ENCODE measurements at places on chromosomes 13 and 19.
A peak's percentile ranks its signal among the peaks of the same experiment; 100 is the strongest.

- DNase-seq = no peak
These were observed 13.8 kb downstream of the HRC start for GRCh38 chr19:49141352-49141751.

DNA sequence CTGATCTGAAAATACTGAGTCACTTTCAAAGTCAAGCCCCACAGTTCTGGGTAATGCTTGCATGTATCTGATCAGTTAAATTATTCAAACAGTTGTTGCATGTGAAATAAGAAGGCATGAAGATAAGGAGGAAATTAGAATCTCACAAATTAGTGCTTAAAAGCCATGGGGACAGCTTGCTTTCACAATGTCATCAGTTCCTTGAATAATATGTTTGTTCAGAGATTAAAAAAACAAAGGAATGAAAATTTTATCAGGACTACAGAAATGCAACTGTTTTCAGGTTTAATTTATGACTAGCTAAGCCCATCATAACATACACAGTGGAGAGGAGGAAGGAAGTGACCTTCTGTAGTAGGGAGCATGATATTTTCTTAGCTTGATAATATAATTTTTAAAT is 150.1 kb downstream of the OXGR1 start:
- no peak for DNase-seq

DNA sequence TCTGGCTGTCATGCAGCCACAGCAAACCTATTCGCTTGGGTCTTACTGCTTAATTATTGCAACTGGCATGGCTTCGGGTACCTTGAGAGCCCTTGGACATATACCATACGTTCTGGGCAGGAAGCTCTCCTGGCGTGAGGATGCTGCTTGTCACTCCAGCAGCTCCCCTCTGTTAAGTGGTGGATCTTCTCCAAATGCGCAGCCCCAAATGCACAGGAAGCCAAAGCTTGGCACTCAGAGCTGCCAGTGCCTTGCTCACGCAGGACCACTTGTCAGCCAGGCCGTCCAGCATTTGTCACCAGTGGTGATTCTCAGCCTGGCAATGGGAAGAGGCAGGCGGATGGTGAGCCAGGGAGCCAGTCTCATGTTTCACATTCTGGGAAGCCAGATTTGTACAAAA is 158.6 kb downstream of the KATNAL1 start:
- DNase-seq = no peak

GRCh38 chr13:83666141-83666540 is 216.1 kb downstream of the SLITRK1 start:
- no peak for DNase-seq

DNA sequence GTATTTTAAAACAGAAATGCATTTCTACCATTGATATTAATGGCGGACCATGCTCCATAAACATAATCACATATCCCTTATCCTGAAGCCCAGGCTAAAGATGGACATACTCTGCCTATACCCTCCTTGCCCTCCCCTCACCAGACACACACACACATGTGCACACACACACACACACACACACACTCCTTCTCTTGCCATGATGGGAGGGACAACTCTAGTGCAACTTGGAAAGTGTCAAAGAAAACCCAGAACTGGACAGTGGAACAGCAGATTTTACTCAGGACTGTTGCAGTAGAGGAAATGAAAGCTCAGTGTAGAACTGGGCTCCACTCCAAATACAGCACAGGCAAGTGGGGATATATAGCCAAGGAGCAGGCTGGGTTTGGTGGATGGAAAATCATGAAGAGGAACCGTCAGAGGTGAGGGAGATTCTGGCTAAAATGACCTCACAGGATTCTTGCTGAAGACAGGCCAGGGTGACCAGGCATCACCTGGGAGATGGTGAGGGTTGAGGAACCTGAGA is 40.8 kb downstream of the TNFRSF19 start:
- DNase-seq = no peak

- peak; percentile 62 for DNase-seq
These were observed 37.3 kb downstream of the RNF6 start for GRCh38 chr13:26184791-26185250.

GRCh38 chr13:76533251-76533650 is 353.0 kb downstream of the KCTD12 start:
- DNase-seq = no peak

DNA sequence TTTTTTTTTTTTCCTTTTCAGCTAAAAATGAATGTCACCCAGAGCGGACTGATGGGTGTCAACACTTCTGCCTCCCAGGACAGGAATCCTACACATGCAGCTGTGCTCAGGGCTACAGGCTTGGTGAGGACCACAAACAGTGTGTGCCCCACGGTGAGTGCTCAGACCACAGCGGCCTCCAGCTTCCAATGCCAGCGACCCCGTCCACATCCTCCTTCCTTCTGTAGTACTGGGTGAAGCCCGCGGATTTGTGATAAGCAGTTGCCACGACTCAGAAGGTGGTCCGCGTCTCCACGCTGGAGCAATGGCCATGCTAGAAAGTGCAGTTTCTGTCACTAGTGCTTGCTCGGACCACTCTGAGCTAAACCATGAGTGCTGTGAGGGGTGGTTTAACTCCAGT is 6.0 kb downstream of the PROZ start:
- DNase-seq = no peak

- DNase-seq = no peak
These were observed 11.5 kb upstream of the OXGR1 start for GRCh38 chr13:97005625-97006262.

DNA sequence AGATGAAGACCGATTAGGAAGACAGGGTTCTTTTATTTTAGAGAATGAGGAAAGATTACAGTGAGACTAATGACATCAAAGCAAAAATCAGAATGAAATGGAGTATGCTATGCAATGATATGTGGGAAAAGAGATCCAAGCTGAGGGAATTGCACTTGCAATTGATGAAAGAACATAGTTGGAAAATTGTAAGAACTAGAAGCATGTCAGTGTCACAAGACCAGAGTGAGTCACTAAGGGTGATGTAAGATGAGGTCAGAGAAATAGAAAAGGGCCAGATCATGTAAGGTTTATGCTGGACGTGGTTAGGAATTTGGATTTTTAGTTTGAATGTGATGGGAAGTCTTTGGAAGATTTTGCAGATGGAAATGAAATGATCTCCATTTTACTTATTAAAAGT is 1937.3 kb downstream of the OLFM4 start:
- no peak for DNase-seq

GRCh38 chr19:46959894-46960556 is 59.6 kb upstream of the NPAS1 start:
- no peak for DNase-seq

GRCh38 chr19:1231729-1232637 is 5.8 kb downstream of the CBARP start:
- no peak for DNase-seq

DNA sequence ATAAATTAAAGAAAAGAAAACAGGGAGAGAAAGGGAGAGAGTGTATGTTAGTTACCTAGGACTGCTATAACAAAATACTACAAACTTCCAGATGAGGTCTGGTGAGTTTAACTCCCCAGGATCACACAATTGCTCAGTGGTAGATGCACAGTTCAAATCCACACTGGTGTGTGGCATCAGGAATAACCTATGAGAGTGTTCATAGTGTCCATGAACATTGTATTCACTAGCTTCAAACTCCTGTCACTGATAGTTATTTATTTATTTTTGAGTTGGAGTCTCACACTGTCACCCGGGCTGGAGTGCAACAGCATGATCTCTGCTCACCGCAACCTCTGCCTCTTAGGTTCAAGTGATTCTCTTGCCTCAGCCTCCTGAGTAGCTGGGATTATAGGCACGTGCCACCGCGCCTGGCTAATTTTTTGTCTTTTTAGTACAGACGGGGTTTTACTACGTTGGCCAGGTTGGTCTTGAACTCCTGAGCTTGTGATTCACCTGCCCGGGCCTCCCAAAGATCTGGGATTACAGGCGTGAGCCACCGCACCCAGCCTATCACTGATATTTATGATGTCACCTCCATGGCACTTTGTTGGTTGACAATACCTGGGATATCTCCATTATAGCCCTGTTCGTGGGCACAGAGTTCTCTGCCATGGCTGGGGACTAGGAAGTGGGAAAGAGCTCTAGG is at the start of gene NFILZ:
Gene NFILZ, plus strand, starts transcription at position 638 of the 688 bp plus-strand sequence. CDS start 46,133 bp downstream, outside the sequence.
- DNase-seq = no peak

DNA sequence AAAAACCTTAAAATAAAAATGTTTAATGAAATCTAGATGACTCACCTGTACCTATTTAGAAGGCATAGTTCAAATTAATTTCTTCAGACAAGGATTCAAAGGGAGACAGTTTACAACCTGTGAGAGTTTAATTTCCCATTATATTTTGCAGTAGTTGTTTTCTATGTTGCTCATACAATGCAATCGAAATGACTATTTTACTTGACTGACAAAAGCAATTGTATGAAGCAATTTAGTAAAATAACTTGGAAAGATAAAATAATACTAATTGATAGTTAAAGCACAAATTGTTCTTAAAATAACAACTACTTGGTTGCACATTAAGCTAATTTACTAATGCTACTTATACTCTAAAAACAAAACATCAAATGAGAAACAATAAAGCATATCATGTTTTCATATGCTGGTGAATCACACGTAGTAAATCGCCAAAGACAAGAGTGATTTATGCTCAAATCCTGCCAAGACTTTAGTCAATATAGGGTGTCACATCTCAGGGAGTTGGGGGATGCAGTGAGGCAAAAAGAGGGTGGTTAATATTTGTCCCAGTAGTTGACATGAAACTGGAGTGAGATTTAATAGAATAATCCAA is 6.4 kb downstream of the DACH1 start:
- DNase-seq = no peak

GRCh38 chr13:111245576-111246384 is 74.7 kb upstream of the TEX29 start:
- DNase-seq = no peak

DNA sequence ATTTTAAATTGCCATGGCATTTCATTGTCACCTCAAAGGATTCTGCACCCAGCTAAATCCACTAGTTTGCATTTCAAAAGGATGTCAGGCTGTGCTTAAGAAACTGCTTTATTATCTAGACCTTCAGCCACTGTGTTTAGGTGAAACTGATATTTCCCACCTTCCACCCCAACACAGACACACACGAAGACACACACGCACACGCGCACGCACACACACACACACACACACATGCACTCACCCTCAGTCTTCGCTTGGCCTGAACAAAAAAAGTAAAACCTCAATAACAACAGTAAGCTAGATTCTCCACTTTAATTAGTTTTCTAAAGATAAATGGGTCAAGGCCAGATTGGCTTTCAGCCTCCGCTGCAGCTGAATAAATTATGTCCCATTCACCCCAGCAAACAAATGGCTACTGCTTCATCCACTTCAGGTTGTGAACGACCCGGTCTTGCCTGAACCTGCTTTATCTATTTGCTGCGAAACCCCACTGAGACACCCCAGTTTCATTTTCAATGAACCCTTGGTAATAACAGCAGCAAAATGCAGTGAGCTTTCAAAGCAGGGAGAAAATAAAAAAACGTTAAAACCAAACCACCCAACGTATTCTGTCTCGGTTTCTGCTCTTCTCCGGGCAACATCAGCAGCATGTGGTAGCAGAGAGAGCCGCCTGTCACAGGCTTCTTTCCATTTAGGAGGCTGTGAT is 166.8 kb downstream of the DCT start:
- no peak for DNase-seq

DNA sequence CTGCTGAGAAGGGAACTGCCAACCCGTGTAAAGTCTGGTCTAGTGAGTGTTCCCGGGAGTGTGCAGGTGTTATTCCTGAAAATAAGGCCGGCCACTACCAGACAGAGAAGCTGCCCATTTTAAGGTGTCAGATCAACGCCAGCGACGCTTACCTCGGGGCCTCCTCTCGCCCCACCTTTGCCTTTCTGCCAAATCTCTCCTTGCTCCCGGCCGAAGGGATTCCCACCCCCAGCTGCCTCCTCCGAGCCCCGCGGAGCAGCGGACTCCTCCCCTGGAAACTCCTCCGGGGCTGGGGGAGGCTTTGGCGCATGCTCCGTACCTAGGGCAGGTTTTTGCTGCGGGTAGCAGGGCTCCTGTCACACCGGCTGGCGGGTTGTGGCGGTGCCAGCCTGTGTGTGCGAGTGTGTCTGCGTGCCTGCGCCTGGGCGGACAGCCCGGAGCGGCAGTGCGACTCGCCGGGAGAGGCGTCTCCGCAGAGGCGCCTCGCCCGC is at the start of gene HS6ST3:
Gene HS6ST3, plus strand, starts transcription at position 359 of the 491 bp plus-strand sequence.
- DNase-seq = peak; percentile 47

DNA sequence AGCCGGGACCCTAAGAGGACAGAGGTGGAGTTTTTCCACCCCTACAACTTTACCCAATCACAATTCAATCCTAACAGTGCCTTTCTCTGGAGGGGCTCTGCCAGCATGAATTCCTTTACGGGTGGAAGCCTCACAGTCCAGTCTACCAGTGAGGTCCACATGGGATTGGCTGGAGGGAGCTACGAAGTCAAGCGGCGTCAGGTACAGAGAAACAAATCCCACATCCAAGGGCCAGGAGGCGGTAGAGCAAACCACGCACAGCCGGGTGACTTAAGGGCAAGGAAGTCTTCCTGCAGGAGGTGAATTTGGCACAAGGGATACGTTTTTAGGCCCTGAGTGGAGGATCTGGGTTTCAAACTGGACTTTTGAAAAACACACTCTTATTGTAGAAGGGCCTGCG is 199.6 kb downstream of the UQCRFS1 start:
- no peak for DNase-seq

GRCh38 chr13:40129467-40129866 is 474.0 kb downstream of the COG6 start:
- DNase-seq = no peak

GRCh38 chr19:44869733-44870470 is 21.2 kb upstream of the TOMM40 start:
- no peak for DNase-seq

- no peak for DNase-seq
These were observed 29.5 kb upstream of the NFIC start for GRCh38 chr19:3336680-3337523.

DNA sequence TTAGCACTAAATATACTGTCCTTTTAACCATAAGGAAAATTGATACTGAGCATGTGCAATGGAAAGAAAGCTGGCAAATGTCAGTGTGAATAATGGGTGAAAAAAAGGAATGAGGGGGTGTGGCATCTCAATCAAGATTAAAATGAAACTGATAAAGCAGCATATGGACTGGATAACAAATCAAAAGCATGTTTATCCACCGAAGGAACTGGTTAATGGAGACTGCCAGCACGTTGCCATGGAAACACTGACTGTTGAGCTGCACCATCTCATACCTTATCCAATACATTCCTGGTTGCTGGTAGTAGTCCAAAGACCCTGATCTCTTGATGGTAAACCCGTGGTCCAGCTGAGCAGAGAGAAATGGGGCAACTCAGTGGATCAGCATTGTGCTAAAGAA is 311.4 kb upstream of the MAB21L1 start:
- no peak for DNase-seq

GRCh38 chr19:48510421-48511268 is 990 bp downstream of the LMTK3 start:
- DNase-seq = peak; percentile 58

All from RPMI8226 (cell line).